Epithelial cell of prostate (primary cell): ENCODE measurements at places on chromosomes 6 and 20.

GRCh38 chr6:44800171-44800783, 412.8 kb downstream of the CDC5L start:
- DNase-seq: no peak

DNA sequence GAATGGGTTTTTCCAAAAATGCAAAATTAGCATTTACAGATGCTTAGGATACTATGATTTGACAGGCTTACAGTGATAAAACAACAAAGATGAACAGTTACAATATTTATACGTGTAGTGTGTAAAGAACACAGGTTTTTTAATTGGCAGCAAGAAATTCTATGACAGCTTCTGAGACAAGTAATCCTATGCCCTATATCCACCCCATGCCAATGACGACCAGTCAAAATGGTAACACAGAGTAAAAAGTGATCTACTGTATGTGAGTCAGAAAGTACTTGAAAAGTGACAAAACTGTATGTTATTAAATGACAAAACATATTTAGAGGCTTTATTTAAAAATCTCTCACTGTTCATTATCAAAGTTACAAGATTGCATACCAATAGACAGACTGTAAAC, 99.5 kb downstream of the PRDM1 start:
- no peak for DNase-seq

GRCh38 chr6:111604259-111605099, 1.2 kb downstream of the TRAF3IP2 start:
- DNase-seq: no peak

GRCh38 chr6:113353392-113353791, 503.8 kb upstream of the MARCKS start:
- no peak for DNase-seq

GRCh38 chr6:93453956-93454355, 34.6 kb upstream of the EPHA7 start:
- no peak for DNase-seq

DNA sequence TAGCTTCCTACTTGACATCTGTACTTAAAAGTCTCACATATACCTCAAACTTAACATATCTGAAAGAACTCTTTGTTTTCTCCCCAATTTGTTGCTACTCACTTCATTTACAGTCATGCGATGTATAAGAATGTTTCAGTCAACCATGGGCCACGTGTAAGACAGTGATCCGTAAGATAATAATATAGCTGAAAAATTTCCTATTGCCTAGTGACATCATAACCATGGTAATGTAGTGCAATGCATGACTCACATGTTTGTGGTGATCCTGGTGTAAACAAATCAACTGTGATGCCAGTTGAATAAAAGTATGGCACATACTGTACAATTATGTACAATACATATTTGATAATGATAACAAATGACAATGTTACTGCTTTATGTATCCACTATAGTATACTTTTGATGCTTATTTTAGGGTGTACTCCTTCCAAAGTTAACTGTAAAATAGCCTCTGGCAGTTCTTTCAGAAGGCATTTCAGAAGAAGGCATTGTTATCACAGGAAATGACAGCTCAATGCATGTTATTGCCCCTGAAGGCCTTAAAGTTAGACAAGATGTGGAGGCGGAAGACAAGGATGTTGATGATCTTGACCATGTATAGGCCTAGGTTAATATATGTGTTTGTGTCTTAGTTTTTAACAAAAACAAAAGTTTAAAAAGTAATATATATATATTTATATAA, 579.0 kb downstream of the EPHA7 start:
- DNase-seq: no peak

- DNase-seq: no peak
Observed at GRCh38 chr6:18166312-18167036, 11.3 kb downstream of the KDM1B start.

- DNase-seq: no peak
Observed at GRCh38 chr6:3328145-3328544, 69.4 kb downstream of the PSMG4 start.

DNA sequence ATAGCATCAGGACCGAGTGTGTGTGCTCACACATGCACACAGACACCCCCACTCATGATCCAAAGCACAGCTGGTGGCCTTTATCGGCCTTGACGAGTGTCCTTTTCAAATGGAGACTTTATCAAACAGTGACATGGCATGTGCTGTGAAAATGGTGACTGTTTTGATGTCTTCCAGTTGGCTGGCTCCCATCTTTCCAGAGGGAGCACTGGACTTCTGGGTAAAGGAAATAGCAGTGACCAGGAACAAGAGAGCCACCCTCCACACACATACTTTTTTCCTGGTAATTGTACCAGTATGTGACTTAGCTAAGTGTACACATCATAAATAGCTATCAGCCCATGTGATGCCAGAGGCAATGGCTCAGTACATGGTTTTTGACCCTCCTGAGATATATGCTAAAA, 52.7 kb downstream of the ZDHHC14 start:
- DNase-seq: no peak

- DNase-seq: no peak
Observed at GRCh38 chr20:58985656-58986055, 4.6 kb downstream of the NELFCD start.

GRCh38 chr20:32536851-32537656, 48.1 kb downstream of the NOL4L start:
- DNase-seq: no peak

DNA sequence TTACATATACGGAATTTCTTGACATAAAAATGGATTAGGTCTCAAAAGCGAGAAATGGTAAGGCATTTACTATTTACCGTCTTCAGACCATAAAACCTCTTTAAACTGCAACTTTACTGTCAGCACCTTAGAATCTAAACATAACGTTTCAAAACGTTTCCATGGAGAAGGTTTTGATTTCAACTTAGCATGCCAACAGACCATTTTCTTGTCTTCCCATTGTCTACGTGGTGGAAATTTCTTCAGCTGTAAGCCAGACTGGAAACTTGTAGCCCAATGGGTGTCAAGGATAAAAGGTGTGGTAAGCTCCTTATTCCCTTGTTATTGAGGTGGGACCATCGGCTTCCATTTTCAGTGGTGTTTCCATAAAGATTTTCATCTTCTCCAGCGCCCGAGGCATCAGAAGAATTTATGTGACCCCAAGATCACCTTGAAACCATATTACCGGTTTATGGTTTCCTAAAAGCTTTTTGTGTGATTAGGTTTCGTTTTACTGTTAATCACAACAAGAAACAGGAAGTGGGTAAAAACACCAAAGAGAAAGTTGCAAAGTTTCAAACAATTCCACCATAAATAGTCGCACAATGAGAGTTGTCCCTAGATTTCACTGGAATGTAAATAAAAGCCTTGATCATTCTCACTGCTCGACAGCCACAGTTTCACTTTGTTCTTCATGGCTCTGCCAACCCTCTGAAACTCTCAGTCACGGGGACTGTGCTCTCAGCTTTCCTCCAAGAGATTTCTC, 63.0 kb upstream of the CD2AP start:
- DNase-seq: no peak

GRCh38 chr20:38300438-38300837, 3.5 kb upstream of the BPI start:
- DNase-seq: no peak

GRCh38 chr6:41705996-41706835, 29.2 kb downstream of the TFEB start:
- DNase-seq: no peak

DNA sequence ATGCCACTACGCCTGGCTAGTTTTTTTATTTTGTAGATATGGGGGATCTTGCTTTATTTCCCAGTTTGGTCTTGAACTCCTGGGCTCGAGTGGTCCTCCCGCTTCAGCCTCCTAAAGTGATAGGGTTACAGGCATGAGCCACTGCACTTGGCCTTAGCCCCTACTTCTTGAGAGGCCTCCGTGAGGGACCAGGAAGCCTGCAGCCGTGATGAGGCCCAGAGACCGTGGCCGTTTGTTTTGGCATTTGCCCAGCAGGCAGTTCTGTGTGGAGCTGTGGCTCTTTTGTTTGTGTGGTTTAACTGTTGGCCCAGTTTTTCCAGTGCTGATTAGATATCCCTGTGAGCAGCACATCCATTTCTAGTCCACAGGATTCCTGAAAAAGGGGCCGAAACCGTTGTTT, 39.8 kb downstream of the SRSF3 start:
- DNase-seq: no peak

- DNase-seq: no peak
Observed at GRCh38 chr6:105136431-105137350, 43.1 kb downstream of the POPDC3 start.

DNA sequence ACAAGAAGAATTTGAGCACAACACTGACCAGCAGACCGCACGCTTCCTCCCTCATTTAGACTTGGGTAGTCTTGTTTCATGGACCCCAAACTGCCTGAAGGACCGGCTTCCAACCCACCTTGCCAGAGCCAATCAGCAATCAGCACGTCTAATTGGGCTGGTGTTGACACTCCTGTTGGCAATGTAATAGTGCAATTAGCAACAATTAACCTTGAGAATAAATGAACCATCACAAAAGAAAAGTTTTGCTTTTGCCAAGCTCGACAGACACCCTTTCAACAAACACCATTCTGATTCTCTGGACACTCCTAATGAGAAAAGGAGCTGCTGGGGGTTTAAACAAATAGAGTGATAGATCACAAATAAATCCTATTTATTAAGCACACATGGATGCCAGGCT, 61.0 kb downstream of the EDN3 start:
- no peak for DNase-seq

GRCh38 chr6:106281088-106281487, 44.5 kb downstream of the ATG5 start:
- no peak for DNase-seq

- DNase-seq: no peak
Observed at GRCh38 chr6:142455957-142456589, 154.3 kb downstream of the ADGRG6 start.

DNA sequence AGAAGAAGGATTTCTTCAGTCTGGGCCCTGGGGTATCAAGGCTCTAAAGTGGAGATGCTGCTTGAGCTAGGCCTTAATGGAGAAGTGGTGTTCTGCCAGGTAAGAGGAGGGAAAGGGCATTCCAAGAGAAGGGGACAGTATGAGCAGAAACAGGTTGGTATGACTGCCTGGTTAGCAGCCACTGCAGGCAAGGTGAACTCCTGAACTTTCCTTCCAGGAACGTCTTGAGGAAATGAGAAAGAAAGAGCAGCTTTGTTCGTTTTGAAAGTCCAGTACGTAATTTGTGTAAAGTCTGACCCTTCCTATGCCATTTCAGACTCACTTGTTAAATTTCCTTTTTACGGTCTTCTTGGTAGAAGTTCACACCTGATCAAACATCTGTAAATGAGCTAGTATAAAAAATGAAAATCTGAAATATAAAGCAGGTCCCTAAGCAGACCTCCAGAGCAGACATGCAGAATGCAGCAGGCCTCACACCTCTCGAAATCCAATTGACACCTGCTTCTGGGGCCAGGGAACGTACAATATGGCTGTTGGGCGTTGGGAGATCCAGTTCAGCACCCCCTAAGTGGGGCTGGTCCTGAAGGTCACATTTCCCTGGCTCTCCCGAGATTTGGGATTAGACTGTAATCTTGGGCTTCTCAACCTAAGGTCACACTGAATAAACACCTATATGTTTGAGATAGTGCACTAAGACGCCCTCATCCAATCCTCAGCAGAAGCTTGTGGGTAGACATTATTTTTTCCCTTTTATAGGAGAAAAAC, 33.6 kb downstream of the MYLK4 start:
- no peak for DNase-seq

GRCh38 chr20:62805155-62805710, 598 bp downstream of the OGFR start:
- no peak for DNase-seq

GRCh38 chr6:100455230-100456124, 9.2 kb downstream of the SIM1 start:
- DNase-seq: no peak

- no peak for DNase-seq
Observed at GRCh38 chr6:46368169-46368536, 123.1 kb downstream of the RCAN2 start.

GRCh38 chr6:131966443-131966842, 15.3 kb upstream of the CCN2 start:
- no peak for DNase-seq

GRCh38 chr20:43894491-43894890, 20.2 kb upstream of the TOX2 start:
- no peak for DNase-seq

DNA sequence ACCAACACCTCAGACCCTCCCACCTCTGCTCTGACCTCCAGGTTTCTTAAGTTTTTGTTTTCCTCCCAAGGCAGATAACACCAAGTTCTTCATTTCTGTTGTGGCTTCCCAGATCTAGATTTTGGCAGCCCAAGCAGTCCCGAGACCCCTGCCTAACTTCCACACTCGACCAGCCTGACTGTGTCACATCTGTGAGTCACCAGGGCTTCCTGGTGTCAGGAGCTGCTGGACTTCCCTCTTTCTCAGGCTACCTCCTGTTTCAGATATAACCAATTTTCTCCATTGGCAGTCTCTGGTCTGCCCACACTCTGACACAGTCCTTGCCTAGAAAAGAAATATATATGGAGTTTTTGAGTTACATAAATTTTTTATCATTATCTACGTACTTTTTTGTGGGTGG, 46.1 kb upstream of the CCN6 start:
- no peak for DNase-seq

DNA sequence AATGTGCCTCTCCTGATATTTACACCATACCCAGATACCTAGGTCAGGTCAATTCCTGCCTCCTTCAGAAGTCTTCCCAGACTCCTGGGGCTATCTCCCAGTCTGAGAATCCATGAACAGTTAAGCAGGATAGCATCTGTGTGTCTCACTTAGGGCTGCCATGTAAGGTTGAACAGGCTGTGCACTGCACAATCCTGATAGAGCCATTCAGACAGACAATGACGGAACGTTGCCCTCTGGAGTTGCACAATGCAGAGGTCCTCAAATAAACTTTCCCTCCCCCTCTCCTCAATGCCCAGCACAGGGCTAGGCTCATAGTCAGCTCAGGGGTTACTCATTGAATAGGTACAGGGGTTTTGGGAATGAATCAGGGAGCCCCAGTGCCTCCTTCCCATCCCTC, 89.7 kb downstream of the CD40 start:
- no peak for DNase-seq

GRCh38 chr6:143555071-143555492, 43.6 kb upstream of the FUCA2 start:
- DNase-seq: no peak

- no peak for DNase-seq
Observed at GRCh38 chr6:95413789-95414188, 163.5 kb upstream of the MANEA start.

GRCh38 chr6:128919412-128920180, 36.7 kb downstream of the LAMA2 start:
- no peak for DNase-seq

DNA sequence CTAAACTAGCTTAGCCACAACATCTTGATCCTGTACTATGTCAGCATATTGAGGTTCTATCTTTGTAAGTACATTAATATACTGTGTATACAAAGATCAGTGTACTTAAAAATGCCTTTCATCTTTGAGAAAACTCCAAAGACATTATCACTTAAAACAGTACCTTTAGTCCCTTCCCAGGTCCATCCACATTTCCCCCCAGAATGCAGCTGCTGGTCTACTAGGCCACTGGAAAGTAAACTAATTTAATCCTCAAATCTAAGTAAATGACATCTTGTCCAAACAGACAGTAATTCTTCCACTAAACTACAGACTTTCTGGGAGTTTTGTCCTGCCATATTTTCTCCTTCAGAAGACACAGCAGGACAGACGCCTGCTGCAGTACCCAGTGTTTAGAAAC, 68.7 kb downstream of the SYCP2 start:
- DNase-seq: no peak
